ENCODE measurements at places on chromosomes 12 and 14. TPM values are rescaled to one million over a fixed set of nuclear protein-coding genes. Genes with fewer than 3 reads are reported as not detected.

- no peak for DNase-seq
Measured at GRCh38 chr12:89334548-89335169, 17.6 kb downstream of the DUSP6 start.

GRCh38 chr12:122886851-122887818 lies 8.8 kb downstream of the VPS37B start:
- DNase-seq: peak; percentile 59

DNA sequence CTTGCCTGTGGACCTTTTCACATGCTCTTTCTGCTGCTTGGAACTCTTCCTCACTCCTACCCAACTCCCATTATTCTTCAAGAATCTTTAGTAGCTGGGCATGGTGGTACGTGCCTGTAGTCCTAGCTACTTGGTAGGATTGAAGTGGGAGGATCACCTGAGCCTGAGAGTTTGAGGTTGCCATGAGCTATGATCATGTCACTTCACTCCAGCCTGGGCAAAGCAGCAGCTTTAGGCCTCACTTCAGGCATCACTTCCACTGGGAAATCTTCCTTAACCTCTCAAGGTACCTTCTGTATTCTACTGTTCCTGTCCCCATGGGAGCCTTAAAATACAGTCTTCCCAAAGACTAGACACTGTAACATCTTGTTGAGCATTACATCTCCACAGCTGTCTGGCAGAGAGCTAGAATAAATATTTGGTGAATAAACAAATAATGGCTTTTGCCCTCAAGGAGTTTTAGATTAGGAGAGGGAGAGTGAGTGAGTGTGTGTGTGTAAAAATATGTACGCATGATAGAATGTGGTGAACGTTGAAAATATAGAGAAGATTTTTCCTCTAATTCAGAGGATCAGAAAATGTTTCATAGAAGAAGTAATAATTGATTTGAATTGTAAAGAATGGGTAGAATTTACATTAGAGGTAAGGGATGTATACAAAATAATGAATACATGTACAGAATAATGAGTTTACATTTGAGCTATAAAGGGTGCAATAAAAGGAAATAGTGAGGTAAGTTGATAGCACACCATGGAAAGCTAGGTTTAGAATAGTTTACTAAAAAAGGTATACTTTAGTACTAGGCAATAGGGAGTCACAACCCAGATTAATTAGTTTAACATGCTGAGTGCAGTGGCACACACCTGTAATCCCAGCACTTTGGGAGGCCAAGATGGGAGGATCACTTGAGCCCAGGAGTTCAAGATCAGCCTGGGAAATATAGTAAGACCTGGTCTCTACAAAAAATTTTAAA lies 29.2 kb upstream of the BMAL2 start:
- no peak for DNase-seq

DNA sequence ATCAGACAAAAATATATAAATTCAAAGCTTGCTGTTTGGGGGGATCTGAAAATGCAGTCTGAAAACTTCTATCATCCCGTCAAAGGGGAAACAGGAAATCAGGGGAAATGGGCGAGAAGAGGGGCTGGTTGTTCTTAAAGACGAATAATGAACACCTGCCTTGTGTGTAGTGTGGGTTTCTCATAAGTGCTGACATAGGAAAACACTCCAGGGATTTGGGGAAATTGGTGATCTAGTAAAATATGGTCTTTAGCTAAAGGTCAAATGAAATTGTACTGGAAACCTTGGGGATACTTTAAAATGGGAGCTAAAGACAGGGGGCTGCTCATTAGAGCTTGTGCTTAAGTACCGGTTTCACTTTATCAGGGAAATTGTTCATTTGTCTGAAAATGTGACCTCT lies 39.6 kb upstream of the PIK3C2G start:
- DNase-seq: no peak

- DNase-seq: peak; percentile 85
Measured at GRCh38 chr14:67413806-67414769, 2.1 kb upstream of the PLEK2 start.

DNA sequence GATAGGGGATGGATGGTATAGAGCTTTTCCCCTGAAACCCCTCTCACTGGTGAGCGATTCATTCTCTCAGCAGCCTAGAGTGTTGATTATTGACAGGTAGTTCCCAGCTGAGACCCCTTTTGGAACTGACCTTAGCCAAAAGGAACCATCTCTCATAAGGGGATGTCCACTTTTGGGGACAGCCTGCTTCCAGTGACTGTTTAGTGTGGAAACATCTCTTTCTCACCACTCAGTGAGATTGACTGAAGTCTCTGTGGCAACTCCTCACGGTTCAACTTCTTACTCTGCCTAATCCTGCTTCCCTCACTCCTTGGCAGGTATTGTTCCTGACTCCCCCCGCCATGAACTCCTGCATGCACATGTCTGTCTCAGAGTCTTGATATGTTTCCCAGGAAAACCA lies 529.2 kb upstream of the ATP2B1 start:
- no peak for DNase-seq

DNA sequence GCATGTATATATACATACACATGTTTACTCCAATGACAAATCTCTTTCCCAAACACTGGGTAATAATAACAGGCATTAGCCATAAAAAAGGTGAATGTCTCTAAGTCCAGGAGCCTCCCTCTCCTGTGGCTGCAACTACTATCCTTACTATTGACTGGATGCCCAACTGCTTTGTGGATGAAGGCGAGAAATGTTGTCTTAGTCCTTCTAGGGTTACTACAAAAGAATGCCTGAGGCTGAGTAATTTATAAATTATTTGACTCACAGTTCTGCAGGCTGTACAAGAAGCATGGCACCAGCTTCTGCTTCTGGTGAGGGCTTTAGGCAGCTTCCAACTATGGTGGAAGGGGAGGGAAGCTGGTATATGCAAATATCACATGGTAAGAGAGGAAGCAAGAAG lies 366.0 kb upstream of the DDHD1 start:
- no peak for DNase-seq

- DNase-seq: no peak
Measured at GRCh38 chr14:68543516-68543915, 249.4 kb downstream of the ZFP36L1 start.

The NOVA1 gene
- 29.5 TPM for total RNA-seq

The FAM181A gene
- not detected for total RNA-seq

All from endodermal cell (in vitro differentiated cells).